ENCODE measurements at places on chromosomes 3 and 15.

DNA sequence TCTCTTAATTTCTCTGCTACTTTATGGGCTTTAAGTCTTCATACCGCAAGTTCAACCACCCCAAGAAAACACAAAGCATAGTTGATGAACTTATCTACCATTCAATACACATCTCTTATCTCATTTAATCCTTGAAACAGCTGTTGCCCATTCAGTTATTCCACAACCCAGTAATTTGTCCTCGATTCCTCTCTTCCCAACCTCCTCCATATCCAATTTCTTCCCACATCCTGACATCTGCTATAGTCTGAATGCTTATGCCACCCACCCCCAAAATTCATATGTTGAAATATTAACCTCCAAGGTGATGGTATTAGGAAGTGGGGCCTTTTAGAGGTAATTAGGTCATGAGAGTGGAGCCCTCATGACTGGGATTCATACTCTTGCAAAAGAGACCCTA lies 345.4 kb downstream of the ERC2 start:
- DNase-seq, result no peak

- no peak for DNase-seq
These were observed 77.4 kb upstream of the ANKRD28 start for GRCh38 chr3:15875016-15875689.

GRCh38 chr15:53869044-53869805 lies 109.0 kb upstream of the UNC13C start:
- no peak for DNase-seq

- DNase-seq, result peak; percentile 97
These were observed 25.3 kb downstream of the ANP32A start for GRCh38 chr15:68795298-68795848.
